ENCODE measurements at places on chromosomes 5 and 9. TPM values are rescaled to one million over a fixed set of nuclear protein-coding genes. Genes with fewer than 3 reads are reported as not detected.

The SLU7 gene
- 43.6 TPM for total RNA-seq

GRCh38 chr5:98205691-98206461 is 567.6 kb upstream of the RGMB start:
- no peak for DNase-seq

- DNase-seq = no peak
Measured at GRCh38 chr9:112310826-112311225, 22.6 kb downstream of the PTBP3 start.

The CCL27 gene
- total RNA-seq = 1.0 TPM

GRCh38 chr5:1763960-1764605 is 35.6 kb downstream of the MRPL36 start:
- no peak for DNase-seq

The PPP3R2 gene
- not detected for total RNA-seq

The GRXCR2 gene
- total RNA-seq = not detected

DNA sequence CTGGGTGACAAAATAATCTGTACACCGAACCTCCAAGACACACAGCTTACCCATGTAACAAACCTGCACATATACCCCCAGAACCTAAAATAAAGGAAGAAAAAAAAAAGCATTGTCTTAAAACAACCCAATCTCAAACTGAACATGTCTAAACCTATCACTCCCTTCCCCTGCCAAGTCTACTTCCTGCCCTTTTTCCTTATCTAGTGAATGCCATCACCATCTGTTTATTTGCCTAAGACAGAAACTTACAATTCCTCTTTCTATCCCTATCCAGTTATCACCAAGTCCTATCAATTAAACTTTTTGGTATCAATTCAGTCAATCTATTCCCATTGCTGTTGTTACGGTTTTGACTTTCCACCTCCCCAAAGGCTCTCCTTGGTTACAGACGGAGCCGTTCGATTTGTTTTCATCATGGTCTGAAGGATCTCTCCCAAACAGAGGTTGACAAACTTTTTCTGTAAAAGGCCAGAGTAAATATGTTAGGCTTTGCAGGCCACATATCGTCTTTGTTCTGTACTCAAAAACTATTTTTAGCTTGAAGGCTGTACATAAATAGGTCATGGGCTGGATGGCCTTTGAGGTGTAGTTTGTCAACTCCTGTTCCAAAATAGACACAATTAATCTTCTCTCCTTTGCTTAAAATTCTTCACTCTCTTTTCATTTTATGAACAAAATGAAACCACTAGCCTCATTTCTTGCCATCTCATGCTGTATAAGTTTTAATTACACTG is 12.1 kb downstream of the NOL8 start:
- DNase-seq = no peak

The PCDHGA9 gene
- 0.34 TPM for total RNA-seq

- no peak for DNase-seq
Measured at GRCh38 chr5:151351671-151352070, 4.3 kb upstream of the SLC36A2 start.

DNA sequence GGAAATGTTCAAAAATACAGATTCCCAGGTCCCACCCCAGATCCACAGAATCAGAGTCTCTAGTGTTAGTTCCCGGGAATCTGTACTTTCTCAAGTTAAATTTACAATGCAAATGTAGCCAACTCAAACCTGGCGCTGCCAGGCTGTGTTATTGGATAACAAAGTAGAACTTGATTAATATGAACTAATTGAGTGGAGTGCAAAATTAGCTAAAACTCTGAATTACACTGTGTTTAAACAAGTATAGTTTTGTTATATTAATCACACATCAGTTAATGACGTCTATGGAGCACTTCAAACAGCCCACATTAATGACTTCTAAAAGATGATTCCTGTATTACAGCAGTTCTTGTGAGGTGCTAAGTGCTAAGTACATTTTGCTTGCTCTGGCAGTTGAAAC is 32.4 kb upstream of the CYFIP2 start:
- no peak for DNase-seq

- no peak for DNase-seq
Measured at GRCh38 chr9:130433168-130433946, 11.4 kb upstream of the ASS1 start.

The PCDHAC1 gene
- 1.0 TPM for total RNA-seq

DNA sequence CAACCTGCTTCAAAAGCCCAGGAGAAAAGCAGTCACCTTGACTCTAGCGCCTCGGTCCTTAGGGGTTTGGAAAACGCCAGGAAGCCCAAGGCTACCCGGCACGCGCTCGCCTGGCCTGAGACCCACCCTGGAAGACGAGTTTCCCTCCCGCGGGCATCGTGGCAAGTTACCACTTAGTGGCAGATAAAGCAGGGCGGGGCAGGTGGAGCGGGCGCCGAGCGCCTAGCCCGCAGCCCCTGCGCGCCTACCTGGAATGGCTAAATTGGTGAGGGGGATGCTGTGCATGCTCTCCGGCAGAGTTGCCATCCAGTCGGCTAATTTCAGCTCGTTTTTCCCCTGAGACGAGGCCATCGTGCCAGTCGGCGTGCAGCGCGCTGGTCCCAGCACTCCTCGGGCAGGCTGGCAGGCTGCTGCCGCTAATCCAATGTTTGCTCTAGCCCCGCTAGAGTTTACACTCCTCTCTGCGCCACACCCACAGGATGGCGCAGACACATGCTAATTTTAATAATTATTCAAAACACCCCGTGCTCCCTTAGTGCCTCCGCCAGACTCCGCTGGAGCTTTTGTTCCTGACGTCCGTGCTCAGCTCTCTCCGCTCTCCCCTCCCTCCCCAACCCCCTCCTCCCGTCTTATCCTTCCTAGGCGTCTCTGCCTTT is at the start of gene PLCXD3:
Gene PLCXD3 (minus strand): TSS at position 426 of the 656 bp plus-strand sequence. CDS start 75 bp downstream, at position 351.
- DNase-seq = no peak

- no peak for DNase-seq
Measured at GRCh38 chr5:71982717-71983395, 124.4 kb upstream of the MAP1B start.

- no peak for DNase-seq
Measured at GRCh38 chr9:126777733-126778132, 27.1 kb upstream of the ZBTB43 start.

The C5orf63 gene
- 4.4 TPM for total RNA-seq

GRCh38 chr9:34540827-34541226 is 18.0 kb upstream of the ENHO start:
- DNase-seq = no peak

DNA sequence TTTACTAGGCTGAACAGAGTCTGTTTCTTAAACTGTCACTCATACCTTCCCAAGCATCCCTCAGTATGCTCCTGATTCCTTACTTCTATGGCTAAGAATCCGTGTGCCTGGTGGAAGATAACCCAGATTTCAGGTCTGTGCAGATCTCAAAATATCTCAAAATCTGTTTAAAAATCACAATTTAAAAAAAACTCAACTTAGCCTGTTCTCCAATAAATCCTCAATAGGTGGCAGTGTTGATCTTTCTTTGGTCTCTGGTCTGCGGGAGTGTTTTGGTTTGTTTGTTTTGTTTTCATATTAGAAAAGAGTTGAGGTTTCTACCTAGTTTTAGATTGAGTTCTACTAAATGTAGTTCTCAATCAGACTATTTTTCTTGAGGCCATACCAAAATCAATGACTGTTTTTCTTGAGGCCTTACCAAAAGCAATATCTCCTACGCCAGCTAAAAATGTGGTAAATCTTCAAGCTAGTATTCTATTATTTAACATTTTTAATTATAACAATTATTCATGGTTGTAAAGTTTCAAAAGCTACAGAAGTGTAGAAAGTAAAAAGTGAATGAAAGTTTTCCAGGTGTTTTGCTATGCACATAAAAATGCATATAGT is 57.9 kb downstream of the TGFBR1 start:
- peak; percentile 22 for DNase-seq

GRCh38 chr5:139660923-139661814 is 13.0 kb downstream of the CXXC5 start:
- DNase-seq = peak; percentile 63

- no peak for DNase-seq
Measured at GRCh38 chr9:87739546-87739945, 13.6 kb downstream of the CTSL start.
